ENCODE measurements at places on chromosomes 5 and 9.

DNA sequence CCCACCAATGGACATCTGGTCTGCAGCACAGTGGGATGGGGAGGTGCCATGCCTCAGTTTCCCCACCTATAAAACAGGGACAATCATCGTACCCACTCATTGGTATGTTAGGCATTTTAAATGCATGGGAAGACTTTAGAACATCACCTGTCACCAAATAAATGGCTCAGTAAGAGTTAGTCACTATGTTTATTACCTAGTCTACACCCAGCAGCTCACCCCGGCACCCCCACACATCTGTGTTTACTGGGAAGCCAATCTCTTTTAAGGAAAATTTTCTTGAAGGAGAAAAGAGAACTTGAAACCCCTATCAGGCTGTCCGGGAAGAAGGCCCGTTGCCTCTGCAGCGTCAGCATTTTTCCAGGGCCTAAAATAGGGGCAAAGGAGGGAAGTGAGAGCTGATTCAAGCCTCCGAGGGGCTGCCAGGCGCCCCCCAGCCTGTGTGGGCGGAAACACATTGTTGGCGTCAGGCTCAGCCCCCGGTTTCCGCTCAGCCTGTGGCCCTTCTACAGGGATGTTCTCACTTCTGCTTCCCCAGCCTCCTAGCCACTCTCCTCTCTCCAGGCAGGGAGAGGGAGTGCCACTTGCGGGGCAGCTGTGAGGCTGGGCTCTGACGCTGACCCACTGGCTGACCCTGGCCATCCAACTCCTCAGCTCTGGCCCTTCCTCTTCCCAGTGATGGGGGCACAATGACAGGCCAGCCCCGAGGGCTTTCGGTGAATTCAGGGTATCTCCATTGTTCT is 4.6 kb downstream of the CSF1R start:
- peak; percentile 97 for DNase-seq

DNA sequence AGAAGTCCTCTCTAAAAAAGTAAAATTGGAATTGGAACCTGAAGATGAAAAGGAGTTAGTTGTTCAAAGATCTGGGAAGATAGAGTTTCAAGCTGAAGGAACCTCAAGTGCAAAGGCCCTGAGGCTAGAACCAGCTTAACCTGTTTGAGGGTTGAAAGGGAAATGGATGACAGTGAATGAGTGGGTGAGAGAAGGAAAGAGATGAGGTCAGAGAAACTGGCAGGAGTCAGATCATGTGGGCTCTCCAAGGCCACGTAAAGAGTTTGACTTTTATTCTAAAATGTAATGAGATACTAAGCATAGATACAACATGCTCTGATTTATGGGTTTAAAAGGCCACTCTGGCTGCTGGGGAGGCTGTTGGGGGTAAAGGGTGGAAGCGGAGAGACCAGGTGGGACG is 2.5 kb upstream of the RAD23B start:
- peak; percentile 68 for DNase-seq

DNA sequence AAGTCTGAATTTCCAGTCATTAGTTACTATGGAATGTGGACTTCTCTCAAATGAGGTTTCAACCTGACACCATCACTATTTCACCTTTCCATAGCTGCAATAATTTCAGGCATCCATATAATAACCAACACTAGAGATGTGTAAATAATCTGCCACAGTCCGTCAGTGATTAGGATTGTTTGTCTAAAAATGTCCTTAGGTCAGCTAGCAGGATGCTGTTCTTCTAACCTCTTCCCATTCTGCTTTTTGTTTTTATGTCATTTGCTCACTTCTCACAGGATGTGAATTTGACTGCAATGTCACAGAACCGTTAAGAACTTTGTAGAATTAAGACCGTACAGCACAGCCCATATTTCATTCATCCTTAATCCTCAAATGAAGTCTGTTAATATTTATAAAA is 166.4 kb upstream of the RASA1 start:
- no peak for DNase-seq

DNA sequence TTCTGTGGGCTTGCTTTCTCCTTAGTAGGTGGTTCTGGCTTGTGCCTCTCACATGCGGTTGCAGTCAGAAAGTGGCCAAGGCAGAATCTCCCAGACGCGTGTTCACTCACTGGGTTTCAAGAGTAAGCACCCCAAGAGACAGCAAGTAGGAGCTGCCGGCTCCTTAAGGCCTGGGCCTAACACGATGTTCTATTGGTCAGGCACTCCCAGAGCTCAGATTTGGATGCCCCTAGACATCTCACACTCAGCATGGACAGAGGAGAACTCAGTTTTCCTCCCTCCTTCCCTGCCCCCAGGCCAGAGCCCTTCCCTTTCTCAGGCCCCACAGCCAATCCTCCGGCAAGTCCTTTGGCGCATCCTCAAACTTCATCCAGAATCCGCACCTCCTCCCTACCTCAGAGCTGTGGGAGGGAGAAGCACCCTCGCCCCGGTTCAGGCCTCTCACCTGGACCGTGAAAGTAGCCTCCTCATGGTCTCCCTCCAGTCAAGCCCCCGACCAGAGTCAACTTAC is 6.5 kb upstream of the CARD19 start:
- no peak for DNase-seq

DNA sequence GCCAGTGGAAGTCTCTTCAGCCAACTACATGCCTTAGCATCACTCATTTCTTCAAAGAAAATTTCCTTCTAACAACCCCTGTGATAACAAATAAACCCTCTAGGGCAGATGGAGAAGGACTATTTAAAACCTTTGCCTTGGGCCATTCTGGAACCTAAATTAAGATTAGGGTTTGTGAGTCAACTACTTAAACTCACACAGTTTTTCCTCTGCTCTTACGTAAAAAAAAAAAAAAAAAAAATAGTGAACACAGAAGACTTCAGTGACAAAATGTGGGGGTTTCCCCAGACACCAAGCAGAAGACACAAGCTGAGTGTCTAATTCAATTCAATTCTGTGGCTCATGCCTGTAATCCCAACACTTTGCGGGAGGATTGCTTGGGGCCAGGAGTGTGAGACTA is 65.8 kb upstream of the ERCC6L2 start:
- no peak for DNase-seq

GRCh38 chr5:87195616-87196015 is 72.1 kb upstream of the RASA1 start:
- DNase-seq, result peak; percentile 8

- DNase-seq, result no peak
Measured at GRCh38 chr9:124121725-124122124, 110.2 kb downstream of the LHX2 start.

- no peak for DNase-seq
Measured at GRCh38 chr5:116573702-116574366, 789 bp downstream of the SEMA6A start.

- DNase-seq, result no peak
Measured at GRCh38 chr5:116476897-116477537, 97.6 kb downstream of the SEMA6A start.

GRCh38 chr5:150601491-150602345 is 38.7 kb upstream of the SYNPO start:
- DNase-seq, result no peak

DNA sequence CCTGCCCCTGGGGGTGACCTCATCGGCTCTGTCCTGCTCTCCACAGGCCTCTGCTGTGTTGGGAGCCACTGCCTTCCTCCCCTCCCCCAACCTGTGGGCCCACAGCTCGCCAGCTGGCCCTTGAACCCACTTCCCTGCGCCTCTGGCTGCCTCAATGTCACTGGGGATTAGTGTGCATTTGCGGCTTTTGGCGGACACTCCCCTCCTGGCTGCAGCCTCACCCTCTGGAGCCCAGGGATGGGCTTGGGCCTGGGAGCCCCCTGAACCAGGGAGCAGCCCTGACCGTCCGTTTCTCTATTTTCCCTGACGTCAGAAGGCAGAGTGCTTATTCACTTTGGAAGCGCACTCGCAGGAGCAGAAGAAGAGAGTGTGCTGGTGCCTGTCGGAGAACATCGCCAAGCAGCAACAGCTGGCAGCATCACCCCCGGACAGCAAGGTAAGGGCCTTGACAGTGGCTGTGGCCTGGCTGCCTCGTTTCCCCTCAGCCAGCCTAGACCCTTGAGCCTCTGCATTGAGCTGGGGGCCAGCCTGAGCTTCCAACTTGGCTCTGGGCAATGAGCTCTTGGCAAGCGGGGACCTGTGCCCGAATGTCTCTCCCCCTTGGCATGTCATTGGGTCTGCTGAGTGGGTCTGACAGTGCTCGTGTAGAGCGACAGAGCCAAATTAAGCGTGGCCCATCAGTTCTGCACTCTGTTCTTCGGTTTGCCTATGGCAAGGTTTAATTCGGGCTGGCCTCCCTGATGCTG is 73.1 kb downstream of the RGS3 start:
- no peak for DNase-seq

DNA sequence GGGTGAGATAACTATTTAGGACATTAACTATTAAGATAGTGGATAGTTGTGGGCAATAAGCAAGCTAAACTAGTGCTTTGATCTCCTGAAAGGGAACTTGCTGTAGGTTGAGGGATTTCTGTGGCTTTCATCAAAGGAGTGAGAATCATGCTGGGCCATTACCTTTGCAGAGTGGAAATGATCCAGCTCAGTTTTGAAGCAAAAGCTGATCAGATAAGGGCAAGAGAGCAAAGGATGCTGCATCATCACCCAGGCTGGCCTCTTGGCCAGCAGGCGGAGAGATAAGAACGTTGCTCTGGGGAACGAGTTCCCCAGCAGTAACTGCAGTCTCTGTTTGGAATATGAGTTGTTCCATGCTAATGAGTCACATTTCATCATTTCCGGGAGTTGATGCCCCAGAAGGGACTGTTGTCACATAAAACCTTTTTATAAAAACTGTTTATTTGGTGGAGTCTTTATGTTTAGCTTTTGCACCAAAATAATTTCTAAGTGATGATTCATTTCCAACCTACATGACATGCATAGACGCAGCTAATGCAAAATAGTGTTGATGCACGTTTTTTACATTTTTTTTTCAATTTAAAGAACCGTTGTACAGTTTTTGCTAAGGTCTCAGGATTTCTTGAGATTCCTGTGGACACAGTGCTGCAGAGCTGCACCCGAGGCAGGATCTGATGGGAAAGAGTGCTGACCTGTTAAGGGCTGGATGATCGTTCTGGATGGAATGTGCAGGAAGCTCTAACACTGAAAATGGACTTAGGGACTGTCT is 99.3 kb downstream of the ACTBL2 start:
- no peak for DNase-seq

- no peak for DNase-seq
Measured at GRCh38 chr5:156051972-156052371, 275.0 kb upstream of the SGCD start.

DNA sequence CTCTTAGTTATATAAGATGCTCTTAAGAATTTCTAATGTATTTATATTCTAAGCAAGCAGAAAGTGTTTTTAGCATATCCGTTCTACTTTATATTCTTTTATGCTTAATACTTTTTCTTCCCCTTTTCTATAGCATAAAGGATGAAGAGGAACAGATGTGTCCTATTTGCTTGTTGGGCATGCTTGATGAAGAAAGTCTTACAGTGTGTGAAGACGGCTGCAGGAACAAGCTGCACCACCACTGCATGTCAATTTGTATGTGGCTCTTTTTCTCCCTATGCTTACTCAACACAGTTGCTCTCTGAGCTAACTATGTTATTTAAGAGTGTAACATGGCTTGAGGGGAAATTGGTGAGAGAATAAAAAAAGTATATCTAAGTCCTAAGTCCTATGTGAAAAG is 37.6 kb upstream of the SETD9 start:
- DNase-seq, result no peak

- no peak for DNase-seq
Measured at GRCh38 chr5:66897356-66897755, 299.2 kb downstream of the CD180 start.

Measured in inflammatory macrophage treated with lipopolysaccharide for 4 hours (primary cell).